ENCODE measurements at places on chromosomes 3 and 15. TPM values are rescaled to one million over a fixed set of nuclear protein-coding genes. Genes with fewer than 3 reads are reported as not detected.

SLMAP gene
- total RNA-seq = 53.5 TPM

TUSC7 gene
- total RNA-seq = not detected

HES1 gene
- total RNA-seq = 3.8 TPM

SLC2A2 gene
- total RNA-seq = not detected

BNIP2 gene
- total RNA-seq = 149 TPM

SLC12A1 gene
- total RNA-seq = not detected

ADAMTS9 gene
- 2.1 TPM for total RNA-seq

STARD5 gene
- total RNA-seq = 5.6 TPM

PCNP gene
- 116 TPM for total RNA-seq

PLOD2 gene
- total RNA-seq = 317 TPM

DUOXA2 gene
- not detected for total RNA-seq

SCN5A gene
- 0.75 TPM for total RNA-seq

PLS1 gene
- total RNA-seq = 1.8 TPM

DAZL gene
- not detected for total RNA-seq

PDE8A gene
- total RNA-seq = 26.7 TPM

FOXB1 gene
- not detected for total RNA-seq

CRTC3 gene
- total RNA-seq = 16.0 TPM

SPATA16 gene
- not detected for total RNA-seq

SENP8 gene
- 2.7 TPM for total RNA-seq

ITGA11 gene
- total RNA-seq = 2.8 TPM

POPDC2 gene
- total RNA-seq = 6.3 TPM

SEC61A1 gene
- total RNA-seq = 403 TPM

SLC27A2 gene
- 0.22 TPM for total RNA-seq

GPD1L gene
- 11.6 TPM for total RNA-seq

TM4SF18 gene
- 0.37 TPM for total RNA-seq

PP2D1 gene
- not detected for total RNA-seq

CCDC54 gene
- total RNA-seq = not detected

HIGD2B gene
- total RNA-seq = not detected

ZIC4 gene
- total RNA-seq = not detected

MYRIP gene
- total RNA-seq = 0.22 TPM

CSPG5 gene
- total RNA-seq = under 0.01 TPM

KLHL6 gene
- total RNA-seq = under 0.01 TPM

CISH gene
- 0.62 TPM for total RNA-seq

ZNF717 gene
- 15.4 TPM for total RNA-seq

CERS3 gene
- not detected for total RNA-seq

KCNAB1 gene
- not detected for total RNA-seq

MESP2 gene
- total RNA-seq = 0.75 TPM

MAGEL2 gene
- under 0.01 TPM for total RNA-seq

TMEM212 gene
- total RNA-seq = not detected

WDR76 gene
- total RNA-seq = 41.7 TPM

SEMA7A gene
- total RNA-seq = 49.2 TPM

P3H2 gene
- total RNA-seq = 14.1 TPM

CLSTN2 gene
- 1.00 TPM for total RNA-seq

OSTN gene
- total RNA-seq = 0.12 TPM

TMEM40 gene
- total RNA-seq = not detected

DOCK3 gene
- 0.12 TPM for total RNA-seq

HCN4 gene
- total RNA-seq = not detected

ALDH1A2 gene
- 10.9 TPM for total RNA-seq

MAP2K1 gene
- 42.8 TPM for total RNA-seq

IGDCC3 gene
- total RNA-seq = under 0.01 TPM

SOX14 gene
- not detected for total RNA-seq

TTLL13 gene
- total RNA-seq = not detected

TRPC1 gene
- 51.9 TPM for total RNA-seq

PLCH1 gene
- 0.11 TPM for total RNA-seq
